Activated naive CD8-positive, alpha-beta T cell treated with anti-CD3 and anti-CD28 coated beads, Interleukin-2, amount 10 ng/mL, durations not matched to agents 7 days and 5 days (primary cell): ENCODE measurements at places on chromosomes 4 and X.

- DNase-seq = no peak
These were observed 20.3 kb upstream of the SMPX start for GRCh38 chrX:21778236-21778635.

DNA sequence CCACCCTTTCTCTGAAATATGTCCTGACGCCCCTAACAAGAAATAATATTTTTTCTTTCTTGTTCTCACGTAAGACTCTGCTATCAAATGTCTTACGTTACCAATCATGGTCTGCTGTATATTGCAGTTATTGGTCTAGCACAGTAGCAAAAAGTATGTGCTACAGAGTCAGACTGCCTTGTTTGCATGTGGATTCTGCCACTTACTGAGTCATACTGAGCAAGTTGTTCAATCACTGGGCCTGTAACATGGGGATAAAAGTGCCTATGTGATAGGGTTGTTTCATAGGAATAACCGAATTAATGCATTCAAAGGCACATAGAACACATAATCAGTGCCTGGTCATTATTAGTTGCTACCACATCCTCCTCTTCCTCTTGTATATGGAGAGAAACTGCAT is 14.1 kb downstream of the RPGR start:
- DNase-seq = no peak

GRCh38 chrX:16628946-16629595 is 20.9 kb upstream of the S100G start:
- DNase-seq = no peak

GRCh38 chr4:6561173-6561516 is 13.8 kb upstream of the MAN2B2 start:
- no peak for DNase-seq
